ENCODE measurements at places on chromosomes 16 and 17.

DNA sequence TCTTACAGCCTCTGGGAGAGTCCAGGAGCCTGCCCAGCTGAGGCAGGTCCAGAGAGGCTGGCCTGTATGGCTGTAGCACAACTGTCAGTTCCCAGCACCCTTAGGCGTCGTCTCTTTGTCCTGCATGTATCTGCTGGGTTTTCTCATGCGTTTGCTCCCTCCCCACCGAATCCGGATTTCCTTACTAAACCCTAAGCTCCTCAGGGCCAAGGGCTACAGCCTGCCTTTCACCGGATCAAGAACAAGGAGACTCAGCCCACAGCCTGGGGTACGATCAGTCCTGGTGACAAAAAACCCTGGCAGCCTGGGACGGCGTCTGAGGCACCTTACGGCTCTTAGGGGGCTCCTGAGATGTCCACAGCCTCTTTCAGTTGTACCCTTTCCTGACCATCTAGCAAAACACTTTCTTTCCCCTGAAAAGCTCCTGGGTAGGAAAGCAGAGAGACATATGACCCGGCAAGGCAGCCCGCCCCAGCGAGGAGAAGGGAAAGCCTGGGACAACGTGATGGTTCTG lies 12.2 kb downstream of the HIC1 start:
- no peak for DNase-seq

- DNase-seq = no peak
These were observed 113.9 kb downstream of the VPS53 start for GRCh38 chr17:600576-601243.

- DNase-seq = no peak
These were observed 1.2 kb upstream of the EFNB3 start for GRCh38 chr17:7703584-7704479.

DNA sequence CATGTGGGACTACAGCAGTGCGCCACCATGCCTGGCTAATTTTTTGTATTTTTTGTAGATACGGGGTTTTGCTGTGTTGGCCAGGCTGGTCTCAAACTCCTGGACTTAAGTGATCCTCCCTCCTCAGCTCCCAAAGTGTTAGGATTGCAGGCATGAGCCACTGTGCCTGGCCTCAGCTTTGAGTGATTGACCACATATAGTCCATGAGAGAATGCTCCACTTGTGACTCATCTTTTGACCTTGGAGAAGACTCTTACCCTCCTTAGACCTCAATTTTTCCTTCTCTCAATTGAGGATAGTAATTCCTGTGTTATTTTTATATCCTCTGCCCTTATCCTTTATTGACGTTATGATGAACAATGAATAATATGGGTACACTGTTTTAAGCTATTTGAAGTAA lies 30.9 kb upstream of the DUSP14 start:
- DNase-seq = no peak

DNA sequence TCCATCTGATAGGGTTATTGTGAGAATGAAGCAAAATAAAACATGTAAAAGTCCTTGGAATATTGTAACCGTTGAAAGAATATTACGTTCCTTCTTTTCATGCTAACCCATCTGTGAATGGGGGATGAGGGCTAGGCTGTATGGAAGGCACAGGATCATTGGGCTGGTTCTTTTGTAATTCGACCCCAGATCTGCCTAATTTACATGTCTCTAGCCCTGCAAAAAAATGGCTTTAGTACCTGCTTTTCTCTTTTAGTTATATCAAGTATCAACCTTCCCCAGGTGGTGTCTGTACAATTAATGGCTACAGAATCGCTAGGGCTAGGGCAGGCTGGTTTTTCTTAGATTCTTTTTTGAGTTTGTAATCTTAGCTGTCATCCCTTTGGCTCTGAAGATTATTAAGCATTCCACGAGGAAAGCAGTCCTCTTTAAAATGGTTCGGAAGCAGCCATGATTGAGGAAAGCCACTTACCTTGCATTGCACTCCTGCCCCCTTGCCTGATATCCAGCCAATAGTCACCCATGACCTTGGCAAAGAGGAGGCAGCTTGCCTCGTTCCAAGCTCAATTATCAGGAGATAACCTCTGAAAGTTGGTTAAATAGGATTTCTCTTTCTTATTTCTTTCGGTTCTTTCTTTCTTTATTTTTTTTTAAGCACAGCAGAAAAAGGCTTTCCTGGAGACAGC lies 153.9 kb upstream of the ZKSCAN2 start:
- DNase-seq = no peak

DNA sequence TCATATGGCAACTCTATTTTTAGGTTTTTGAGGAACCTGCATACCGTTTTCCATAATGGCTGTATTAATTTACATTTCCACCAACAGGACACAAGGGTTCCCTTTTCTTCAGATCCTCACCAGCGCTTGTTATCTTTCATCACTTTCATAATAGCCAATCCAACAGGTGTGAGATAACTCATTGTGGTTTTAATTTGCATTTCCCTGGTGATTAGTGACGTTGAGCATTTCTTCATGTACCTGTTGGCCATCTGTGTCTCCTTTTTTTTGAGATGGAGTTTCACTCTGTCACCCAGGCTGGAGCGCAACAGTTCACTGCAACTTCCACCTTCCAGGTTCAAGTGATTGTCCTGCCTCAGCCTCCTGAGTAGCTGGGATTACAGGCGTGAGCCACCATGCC lies 36.2 kb upstream of the ABCC3 start:
- no peak for DNase-seq

- peak; percentile 9 for DNase-seq
These were observed 129.3 kb upstream of the KCNJ16 start for GRCh38 chr17:69945698-69946185.

- no peak for DNase-seq
These were observed 6.2 kb upstream of the CCL18 start for GRCh38 chr17:36057911-36058310.

- DNase-seq = no peak
These were observed 175.6 kb upstream of the IRX3 start for GRCh38 chr16:54462151-54462651.

DNA sequence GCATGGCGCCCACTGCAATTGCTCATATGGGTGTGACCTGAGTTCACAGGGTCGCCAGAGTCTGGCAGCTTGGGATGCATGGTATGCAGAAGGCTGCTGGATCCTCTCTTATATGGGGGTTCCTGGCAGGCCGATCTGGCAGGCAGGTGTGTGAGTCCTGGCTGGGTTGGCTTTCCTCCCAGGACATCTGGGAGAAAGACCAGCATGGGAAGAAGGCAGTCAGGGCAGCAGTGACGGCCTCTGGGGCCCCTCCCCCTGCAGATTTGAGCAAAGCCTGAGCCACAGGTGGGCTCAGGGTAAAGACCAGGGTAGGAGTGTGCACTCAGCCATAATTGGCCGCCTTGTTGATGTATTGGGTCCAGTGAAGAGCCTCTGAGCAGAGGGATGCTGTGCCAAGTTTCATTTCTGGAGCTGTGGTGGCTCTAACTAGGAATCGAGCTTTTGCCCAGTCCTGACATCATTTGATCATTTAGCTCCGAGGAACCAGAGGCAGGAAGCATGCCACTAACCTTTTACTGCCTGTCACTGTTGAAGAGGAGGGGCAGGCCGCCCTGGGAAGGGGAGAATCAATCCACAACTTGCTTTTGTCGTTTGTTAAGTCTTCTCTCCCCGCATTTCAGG lies 174.3 kb downstream of the CCDC182 start:
- peak; percentile 64 for DNase-seq

DNA sequence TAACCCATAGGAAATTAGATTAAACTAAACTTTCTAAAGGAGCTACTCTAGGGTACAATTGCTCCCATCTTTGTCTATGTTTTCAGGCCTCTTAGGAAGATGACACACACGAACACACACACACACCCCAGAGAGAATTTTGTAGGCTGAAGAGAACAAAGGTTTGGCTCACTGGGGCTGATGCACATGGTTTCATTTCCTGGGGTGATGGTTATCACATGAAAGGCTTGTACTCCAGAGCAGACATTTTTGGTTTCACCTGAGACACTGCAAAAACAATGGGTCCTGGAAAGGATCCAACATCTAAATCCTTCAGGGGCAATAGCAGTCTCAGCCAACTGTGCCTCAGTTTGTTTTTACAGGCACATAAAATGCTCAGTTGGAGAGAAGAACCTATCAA lies 62.8 kb downstream of the GRB7 start:
- no peak for DNase-seq

- DNase-seq = no peak
These were observed 14.5 kb downstream of the TRAF7 start for GRCh38 chr16:2170080-2170479.

GRCh38 chr16:73166947-73167550 lies 119.1 kb upstream of the ZFHX3 start:
- no peak for DNase-seq

DNA sequence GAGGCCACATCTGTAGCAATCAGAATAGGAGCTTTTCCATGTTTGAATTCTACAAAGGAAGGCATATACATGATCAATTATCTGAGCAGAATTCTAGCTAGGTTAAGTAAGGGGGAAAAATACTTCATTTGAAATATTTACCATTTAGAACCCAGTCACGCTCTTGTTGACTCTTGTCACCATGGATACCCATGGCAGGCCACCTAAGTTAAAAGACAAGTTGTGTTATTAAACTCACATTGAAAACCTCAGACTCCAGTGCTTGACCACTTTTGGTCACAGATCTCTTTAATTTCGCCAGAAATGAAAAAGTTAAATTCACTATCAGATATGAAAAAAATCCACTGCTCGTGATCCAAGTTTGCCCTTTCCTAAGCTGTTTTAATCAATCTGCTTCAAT lies 4.1 kb downstream of the DDX5 start:
- DNase-seq = no peak

GRCh38 chr17:31310260-31310659 lies 3.6 kb downstream of the EVI2B start:
- no peak for DNase-seq

GRCh38 chr16:77585379-77586251 lies 136.7 kb upstream of the NUDT7 start:
- DNase-seq = no peak

GRCh38 chr16:79067600-79067999 lies 532.9 kb downstream of the MAF start:
- DNase-seq = no peak

GRCh38 chr17:31570951-31571892 lies 179.7 kb downstream of the RAB11FIP4 start:
- DNase-seq = no peak

- no peak for DNase-seq
These were observed 33.5 kb upstream of the GOT2 start for GRCh38 chr16:58767581-58767980.

DNA sequence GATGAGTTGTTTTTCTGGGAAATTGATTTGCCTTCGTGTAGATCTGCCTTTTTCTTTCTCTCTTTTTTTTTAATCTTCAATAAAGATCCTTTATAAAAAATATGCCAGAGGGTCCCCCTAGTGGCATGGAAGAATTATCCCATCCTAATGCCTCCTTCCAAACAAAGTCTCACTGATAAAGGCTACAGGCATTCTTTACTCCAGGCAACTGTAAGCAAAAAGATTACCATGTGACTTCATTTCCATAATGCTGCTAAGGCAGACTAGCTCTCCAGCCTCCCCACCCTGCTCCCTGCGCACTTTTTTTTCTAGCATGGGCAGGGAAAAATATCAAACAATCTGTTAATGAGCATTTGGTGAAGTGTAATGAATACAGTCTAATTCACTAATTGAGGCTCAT lies 220.2 kb upstream of the CDH8 start:
- DNase-seq = peak; percentile 51

GRCh38 chr17:79801156-79802038 lies 4.5 kb upstream of the CBX8 start:
- no peak for DNase-seq
